SK-N-SH treated with all-trans-retinoic acid at 6 μM for 48 hours (cell line): ENCODE measurements at places on chromosomes 12 and 14.

DNA sequence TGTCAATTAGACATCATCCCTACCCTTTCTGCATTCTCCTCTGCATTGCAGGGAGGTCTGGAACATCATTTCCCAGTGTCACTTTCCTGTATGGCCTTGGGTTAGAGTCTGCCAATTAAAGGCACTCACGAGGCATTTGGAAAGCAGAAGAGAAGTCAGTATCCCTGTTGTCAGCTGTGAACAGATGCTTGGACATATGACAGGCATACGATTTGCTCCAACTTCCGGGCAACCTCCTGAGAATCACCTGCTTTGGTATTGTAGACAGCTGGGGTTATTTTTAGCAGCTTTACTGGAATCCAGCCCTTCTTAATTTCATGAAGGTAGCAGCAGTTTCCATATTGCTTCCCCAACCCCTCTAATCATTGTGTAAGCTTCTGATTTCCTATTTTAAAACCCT lies 88.7 kb upstream of the DHRS4 start:
- ATAC-seq: no peak

GRCh38 chr12:65891987-65892481 lies 67.8 kb downstream of the HMGA2 start:
- peak; percentile 79 for ATAC-seq

DNA sequence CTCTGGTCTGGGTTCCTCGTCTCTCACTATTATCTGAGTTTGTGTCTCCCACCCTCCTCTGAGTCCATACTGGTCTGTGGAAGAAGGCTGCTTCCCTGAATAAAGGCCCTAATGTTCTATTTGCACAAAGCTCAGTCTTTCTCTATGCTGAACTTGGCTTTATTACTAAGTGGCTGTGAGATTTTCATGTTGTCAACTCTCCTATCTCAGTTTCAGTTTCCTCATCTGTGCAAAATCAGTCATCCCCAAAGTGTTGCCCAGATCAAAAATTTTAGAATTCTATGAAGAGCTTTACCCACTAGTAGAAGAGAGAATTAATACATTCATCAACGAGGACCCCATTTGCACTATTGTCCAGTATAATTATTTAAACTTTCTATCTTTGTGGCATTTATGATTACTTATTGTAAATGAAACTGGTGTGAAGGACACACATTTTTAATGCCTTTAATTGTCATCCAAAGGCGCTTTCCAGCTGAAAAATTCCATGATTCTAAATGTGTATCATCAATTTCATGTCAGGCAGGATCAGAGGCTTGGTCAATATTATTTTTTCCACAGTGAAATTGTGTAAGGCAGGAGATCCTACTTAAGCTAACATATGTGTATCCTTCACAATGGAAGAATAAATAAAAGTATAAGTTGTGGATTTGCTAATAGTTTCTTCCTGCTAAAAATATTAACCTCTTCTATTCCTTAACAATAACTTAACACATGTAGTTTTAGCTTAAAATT lies 79.1 kb upstream of the EEA1 start:
- ATAC-seq: no peak

- no peak for ATAC-seq
Observed at GRCh38 chr12:59401862-59402261, 194.0 kb upstream of the SLC16A7 start.

DNA sequence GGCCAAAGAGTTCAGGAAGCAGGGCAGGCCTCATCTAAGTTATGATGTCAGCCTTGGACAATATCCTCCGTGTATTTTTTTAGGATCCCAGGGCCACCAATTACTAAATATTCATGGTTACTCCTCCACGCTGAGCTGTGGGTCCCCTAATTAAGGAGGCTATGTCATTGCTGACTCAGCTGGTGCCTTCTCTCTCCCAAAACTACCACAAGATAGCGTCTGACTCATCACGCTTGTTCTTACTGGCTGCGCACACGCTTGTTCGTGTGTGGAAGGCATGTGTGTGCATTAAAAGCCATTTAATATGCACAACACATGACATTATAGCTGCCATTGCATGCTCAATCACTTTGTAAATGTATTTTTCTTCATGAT lies 78.3 kb downstream of the GSC start:
- ATAC-seq: no peak

DNA sequence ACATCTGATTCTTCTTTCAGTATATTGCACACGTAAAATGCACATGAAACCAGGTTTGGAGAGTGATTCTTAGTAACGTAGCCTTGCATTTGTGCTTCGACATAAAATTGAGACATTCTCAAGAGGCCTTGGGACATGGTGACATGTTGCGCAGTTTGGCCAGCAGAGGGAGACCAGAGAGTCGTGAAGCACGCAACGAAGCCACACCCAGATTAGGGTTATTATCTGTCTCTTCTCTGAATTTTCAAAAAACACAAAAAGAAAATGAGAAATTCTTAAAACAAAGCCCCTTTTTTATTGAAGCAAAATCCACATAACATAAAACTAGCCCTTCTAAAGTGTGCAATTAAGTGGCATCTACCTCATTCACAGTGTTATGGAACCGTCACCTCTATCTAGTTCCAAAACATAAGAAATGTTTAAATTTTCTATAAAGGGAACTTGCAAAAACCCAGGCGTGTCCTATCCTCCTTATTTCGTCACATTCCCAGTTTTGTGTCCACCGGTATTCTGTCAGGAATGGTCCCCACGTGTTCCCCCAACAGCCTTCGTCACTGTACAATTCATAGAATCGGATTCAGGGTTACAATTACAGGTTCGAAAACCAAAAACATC lies 108.8 kb upstream of the ATF7IP start:
- peak; percentile 51; the same call in 2 of the 3 replicates for ATAC-seq

GRCh38 chr14:103840014-103840413 lies 7.4 kb downstream of the PPP1R13B start:
- ATAC-seq: peak; percentile 76

GRCh38 chr14:69581316-69581935 lies 6.8 kb upstream of the CCDC177 start:
- ATAC-seq: no peak

GRCh38 chr12:28793581-28794151 lies 355.4 kb upstream of the FAR2 start:
- ATAC-seq: no peak

DNA sequence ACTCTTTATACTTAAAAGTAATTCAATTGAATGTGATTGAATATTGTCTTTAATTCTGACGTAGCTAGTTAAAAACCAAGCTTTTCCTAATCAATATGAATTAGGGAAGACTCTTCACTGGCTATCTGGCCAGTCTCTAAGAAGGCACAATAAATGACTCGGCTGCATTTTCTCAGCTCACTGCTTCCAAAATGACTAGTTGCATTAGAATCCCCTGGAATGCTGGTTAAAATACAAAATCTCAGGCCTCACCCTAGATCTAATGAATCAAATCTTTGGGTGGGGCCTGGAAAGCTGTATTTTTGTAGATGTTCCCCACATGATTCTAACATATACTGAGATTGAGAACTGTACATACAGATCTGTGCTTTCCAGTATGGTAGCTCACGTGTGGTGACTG lies 242.1 kb downstream of the CHST11 start:
- peak; percentile 63 for ATAC-seq

GRCh38 chr12:80864046-80864735 lies 73.5 kb downstream of the LIN7A start:
- ATAC-seq: no peak

DNA sequence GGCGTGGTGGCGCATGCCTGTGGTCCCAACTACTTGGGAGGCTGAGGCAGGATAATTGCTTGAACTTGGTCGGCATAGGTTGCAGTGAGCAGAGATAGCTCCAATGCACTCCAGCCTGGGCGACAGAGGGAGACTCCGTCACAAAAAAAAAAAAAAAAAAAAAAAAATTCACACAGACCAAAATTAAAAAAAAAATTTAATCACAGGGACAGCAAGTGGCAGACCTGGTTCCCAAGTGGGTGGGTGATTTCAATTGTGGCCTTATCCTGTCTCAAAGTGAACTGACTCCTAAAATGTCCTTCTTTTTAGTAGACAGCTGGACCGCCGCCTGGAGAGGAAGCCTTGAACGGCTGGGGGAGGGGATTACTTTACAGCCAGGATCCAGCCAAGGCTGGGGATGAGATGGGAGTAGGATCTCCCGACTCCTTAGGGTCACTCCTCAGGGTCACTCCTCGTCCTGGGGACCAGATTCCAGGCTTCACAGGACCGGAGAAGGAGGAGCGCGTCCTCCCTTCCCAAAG lies 1.5 kb upstream of the KCNH3 start:
- ATAC-seq: no peak; the same call in 2 of the 3 replicates

GRCh38 chr14:52042371-52043289 lies 26.2 kb downstream of the NID2 start:
- no peak for ATAC-seq

GRCh38 chr12:68012712-68013111 lies 23.5 kb downstream of the IFNG-AS1 start:
- ATAC-seq: no peak
